Activated naive CD4-positive, alpha-beta T cell (primary cell): ENCODE measurements at places on chromosomes 12 and 14.

DNA sequence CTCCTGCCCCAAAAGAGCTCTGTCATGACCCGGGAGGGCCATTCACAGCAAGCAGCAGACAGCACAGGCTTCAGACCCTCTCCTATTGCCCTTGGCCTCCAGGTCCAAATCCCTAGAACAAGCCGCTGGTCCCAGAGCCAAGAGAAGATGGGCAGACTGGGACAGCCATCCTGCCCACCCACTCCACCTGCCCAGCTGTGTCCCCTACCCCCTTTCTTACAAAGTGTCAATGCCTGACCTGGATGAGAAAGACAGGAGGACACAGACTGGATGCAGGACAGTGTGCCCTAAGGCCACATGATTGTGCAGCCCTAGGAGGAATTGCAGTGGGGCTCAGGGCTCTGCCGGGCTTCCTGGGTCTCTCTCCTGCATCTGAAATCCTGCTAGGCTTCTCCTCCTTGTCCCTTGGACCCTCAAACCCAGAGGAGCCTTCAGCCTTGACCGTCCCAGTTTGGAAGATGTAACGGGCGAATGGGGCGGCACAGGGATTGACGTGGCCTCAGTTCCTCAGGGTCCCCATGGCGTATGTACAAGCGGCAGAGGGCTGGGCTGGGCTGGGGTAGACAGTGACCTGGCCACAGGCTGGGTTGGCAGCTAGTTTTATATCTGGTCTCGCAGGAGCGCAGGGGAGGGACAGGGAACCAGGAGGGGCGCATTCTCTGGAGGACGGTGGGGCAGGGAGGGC, 27.1 kb upstream of the BCDIN3D start:
- DNase-seq = no peak

DNA sequence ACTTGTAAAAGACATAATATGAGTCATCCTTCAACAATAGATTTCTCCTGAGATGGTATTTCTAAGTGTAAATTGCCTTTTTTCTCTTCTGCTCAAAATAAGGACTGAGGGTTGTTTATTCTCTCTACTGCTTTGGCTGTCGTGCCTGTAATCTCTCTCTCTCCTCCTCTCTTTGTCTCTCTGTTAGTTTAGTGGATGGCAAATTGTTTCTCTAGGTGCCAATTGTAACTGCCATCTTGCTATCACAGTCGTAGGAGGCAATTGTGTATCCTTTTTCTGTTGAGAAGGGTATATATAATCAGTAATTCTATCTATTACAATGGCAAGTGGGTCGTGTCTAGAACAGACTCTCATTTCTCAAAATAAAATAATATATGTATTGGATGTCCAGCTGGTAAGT, 545.0 kb upstream of the FBXO33 start:
- no peak for DNase-seq

DNA sequence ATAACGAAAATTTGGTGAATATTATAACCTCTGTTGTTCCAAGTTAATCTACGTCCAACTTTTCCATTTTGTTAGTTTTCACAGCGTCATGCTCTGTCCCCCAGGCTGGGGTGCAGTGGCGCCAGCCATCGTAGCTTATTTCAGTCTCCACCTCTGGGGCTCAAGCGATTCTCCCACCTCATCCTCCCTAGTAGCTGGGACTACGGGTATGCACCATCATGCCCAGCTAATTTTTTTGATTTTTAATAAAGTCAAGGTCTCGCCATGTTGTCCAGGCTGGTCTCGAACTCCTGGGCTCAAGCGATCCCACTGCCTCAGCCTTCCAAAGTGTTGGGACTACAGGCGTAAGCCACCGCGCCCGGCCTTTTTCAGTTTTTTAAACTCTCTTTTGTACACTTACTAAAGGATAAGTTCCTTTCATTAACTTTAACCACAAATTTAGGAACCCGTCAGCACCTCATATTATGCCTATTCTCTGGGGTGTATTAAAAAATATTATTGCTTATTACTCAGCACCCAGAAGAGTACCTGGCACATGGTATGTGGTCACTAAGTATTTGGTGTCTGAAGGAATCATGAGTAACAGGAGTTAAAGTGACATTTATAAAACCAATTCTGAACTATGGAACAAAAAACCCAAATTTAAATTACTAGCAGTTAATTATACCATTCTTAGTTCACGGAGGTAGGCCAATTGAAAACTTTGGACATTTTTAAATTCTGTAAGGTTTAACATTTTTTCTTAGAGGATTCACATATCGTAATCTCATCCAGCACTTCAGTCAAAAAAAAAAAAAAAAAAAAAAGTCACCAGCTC, 925 bp upstream of the MIPOL1 start:
- DNase-seq = no peak

GRCh38 chr14:51527073-51527472, 124.6 kb upstream of the FRMD6 start:
- DNase-seq = no peak

DNA sequence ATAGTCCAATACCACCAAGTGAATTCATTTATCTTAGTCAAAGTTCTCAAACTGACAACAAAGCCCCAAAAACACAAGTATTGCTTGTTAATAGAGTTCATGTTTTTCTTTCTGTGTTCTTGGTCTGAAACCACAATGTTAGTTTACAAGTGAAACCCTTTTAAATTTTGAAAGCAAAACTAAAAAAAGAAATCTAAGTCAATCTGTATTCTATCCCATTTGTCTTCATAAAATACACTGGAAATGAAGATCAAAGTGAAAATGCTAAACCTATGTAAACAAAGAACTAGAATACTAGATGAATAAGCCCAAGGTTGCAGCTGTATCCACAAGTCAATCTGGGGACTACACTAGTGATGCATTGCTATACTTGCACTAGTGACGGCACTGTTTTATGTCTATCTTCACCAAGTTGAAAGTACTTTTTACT, 10.4 kb downstream of the MAP4K5 start:
- DNase-seq = no peak

DNA sequence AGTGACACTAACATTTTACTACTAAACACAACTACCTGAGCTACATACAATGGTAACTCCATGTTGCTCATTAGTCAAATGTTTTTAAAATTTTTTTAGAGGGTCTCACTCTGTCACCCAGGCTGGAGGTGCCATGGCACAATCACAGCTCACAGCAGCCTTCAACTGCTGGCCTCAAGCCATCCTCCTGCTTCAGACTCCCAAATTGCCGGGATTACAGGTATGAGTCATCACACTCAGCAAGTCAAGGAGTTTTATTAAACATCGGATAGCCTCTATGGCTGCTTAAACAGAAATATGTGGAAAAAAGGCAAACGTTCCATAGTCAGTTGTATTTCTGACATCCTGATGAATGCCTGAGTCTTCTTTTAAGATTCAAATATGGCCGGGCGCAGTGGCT, 11.1 kb upstream of the NPFF start:
- DNase-seq = no peak

GRCh38 chr12:27695556-27696292, 523 bp upstream of the REP15 start:
- no peak for DNase-seq
